ENCODE measurements at places on chromosomes 16 and 17. TPM values are rescaled to one million over a fixed set of nuclear protein-coding genes. Genes with fewer than 3 reads are reported as not detected.

GRCh38 chr17:77803726-77804125, 154.8 kb upstream of the TNRC6C start:
- DNase-seq, result no peak

DNA sequence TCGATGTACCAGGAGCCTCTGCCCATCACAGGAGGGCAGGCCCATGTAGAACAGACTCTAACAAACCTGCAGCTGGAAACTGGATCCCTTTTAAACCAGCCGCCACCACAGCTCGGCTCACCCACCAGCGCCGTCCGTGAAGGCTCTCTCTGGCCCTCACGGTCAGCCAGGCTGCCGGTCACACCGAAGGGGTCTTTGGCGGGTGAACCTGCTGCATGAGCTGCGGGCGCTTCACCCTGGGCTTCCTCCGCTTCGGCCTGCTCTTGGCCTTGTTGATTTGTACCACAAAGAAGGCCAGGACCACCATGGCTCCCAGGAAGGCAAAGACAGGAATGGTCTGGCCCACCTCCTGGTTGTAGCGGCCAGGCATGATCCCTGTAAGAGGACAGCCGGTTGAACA, 11.7 kb upstream of the SLC38A8 start:
- DNase-seq, result no peak

SRR gene
- 4.2 TPM for total RNA-seq

DNA sequence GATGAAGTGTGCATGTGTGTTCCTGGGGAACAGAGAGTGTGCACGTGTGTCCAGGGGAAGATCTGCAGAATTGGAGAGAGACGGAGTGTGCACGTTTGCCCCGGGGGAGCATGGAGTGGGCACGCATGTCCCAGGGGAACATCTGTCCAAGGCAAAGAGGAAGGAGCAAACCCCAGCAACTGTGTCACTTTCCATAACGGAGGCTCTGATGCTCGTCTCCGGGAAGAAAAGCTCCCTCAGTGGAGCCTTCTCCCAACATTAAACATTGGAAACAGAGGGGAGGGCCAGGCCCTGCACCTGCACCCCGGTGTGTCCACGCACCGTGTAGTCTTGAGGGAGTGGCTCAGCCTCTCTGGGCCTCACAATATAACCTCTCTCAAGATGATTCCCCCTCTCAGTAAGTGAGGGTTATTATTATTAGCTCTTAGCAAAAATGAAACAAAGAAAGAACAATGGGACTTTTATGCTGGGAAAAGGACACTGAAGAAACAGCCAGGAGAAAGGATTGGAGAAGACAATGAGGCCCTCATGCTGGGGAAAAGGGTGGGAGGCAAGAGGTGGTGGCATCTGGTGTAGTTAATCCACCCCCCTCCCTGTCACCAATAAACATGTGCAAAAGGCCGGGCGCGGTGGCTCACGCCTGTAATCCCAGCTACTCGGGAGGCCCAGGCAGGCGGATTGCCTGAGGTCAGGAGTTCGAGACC, 7.6 kb downstream of the RAB40B start:
- no peak for DNase-seq

DNA sequence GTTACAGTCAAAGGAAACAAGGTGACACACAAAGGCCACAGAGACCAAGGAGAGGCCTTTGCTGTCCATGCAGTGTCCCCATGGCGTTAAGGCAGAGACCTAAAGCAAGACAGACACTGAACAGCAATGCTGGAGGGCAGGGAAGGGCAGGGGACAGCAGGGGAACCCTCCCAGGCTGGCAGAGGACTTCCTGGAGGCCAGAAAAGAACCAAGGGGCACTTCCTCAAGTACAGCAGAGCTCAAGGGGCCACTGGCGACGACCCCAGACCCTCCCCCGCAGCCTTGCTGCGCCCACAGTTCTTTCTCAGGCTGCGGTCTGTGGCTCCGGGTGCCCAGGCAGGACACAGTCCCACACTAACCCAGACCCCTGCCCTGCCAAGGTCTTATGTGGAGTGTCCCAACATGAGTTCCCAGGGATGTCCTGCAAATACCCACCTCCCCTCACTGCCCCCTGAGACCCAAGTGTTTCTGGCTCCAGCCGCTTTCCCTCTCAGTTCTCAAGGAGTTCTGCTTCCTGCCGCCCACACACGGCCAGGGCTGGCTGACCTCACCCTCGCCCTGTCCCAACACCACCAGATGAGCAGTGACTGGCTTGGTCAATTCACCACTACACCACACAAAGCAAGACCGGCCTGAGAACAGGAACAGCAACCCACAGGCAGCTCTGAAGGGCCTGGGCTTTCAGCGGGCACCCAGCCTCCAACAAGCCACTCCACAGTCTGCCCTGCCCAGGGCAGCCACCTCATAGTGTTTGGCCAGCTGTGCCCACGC, 4.2 kb downstream of the CLCN7 start:
- DNase-seq, result no peak

GRCh38 chr16:66171578-66171977, 194.9 kb upstream of the CDH5 start:
- no peak for DNase-seq

DNA sequence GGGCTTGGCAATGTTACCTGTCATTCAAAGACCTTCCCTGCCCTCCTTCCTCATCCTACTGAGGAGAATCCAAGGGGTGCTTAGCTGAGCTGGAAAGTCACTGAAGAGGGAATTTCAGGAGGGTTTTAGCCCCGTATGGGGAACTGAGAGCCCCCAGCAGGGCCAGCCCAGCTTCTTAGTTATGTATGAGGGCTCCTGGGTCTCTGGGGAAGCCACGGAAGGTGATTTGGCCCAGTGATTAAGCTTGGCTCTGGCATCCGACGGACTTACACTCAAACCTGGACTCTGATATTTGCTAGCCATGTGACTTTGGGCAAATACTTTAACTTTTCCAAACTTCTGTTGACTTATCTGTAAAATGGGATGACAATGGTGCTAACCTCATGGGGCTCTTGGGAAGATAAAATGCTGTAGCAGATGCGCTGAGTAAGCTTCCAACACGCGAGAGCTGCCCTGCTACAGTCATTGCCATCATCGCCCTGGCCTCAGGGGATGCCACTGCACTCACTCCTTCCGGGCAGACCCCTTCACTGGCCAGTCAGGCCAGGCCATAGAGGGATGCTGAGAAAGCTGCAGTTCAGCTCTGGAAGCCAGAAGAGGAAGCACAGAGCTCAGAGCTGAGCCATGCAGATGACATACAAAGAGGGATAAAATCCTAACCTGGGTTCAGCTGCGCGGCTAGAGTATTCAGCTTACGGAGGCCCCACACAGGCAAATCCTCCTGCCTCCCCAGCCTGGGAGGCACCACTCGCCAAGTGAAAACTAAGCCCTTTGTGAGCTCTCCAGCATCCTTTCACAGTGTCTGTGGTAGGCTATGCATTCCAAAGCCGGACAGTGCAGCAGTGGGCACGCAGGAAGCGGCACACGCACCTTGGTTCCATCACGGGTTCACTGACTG, 44.9 kb upstream of the PIK3R6 start:
- no peak for DNase-seq

- DNase-seq, result peak; percentile 87
These were observed 654 bp downstream of the LASP1 start for GRCh38 chr17:38870259-38871165.

- no peak for DNase-seq
These were observed 26.9 kb downstream of the TK2 start for GRCh38 chr16:66522816-66523590.

TMEM114 gene
- total RNA-seq, result not detected

DNA sequence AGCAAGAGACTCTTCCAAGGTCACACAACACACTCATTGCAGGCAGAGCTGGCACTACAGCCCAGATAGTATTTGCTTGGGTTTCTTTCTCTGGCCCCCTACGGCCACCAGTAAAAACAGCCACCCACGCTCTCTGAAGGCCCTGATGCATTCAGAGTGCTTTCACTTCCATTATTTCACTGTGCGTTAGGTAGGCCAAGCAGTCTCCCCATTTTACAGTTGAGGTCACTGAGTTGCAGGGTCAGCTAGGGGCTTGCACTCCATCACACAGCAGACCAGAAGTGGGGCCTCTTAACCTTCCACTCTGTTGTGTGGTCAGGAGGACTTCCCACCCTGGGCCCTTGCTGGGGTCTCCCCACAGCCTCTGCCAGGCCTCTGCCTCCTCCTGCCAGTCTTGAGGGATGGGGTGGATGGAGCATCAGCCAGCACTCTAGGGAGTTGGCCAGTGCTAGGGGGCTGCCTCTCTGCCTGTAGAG, 2.5 kb downstream of the TBX21 start:
- DNase-seq, result peak; percentile 36

DNA sequence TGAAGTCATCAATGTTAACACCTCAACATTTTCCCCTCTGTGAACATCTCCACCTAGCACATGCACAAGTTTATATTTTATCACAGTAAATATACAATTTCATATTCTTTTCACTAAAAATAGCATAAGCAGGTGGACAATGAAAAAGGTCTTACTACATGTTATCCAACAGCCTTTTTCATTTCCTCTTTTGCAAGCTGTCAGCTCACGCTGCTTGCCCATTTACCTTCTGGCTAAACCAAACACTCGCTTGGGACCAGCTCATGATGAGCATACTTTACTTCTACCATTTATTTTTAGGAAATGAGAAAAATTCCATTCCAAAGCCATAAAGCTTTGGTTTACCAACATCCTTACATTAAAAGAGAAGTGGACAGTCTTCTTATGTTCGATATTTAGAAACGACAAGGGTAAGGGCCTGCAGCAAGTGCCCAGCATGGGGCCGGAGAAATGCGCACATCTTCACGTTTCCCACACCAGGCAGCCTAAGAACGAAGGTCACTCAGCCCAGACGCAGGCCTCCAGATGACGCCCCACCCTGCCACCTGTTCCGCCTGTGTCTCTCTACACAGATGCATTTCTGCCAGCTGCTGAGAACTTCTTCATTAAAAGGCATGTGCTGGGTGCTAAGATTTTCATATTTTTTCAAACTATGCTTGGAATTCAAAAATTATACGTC, 13.9 kb downstream of the SNN start:
- DNase-seq, result peak; percentile 74

CRYBA1 gene
- total RNA-seq, result not detected

- no peak for DNase-seq
These were observed 6.6 kb upstream of the PMP22 start for GRCh38 chr17:15271741-15272140.

MT3 gene
- total RNA-seq, result not detected

DNA sequence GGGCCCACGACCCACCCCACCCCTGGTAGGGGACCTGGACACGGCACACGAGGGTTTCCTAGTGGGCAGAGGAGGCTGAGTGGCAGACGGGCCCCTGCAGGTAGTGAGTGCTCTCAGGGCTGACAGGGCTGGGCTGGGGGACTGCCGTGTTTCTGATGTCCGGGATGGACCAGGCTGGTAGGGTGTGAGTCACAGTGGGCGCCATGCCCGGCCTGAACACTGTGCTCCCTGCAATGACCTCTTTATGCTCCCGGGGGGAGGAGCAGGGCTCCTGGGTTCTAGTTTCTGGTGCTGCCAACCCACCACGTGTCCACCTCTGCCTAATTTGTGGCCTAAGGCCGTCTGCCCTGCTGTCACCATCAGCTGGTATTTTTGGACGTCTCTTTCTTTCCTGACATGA, 26.3 kb downstream of the ARHGAP23 start:
- DNase-seq, result peak; percentile 19

NLRC3 gene
- total RNA-seq, result 7.9 TPM

PHOSPHO1 gene
- total RNA-seq, result not detected

GRCh38 chr16:84495506-84495905, 9.0 kb downstream of the MEAK7 start:
- DNase-seq, result no peak

DNA sequence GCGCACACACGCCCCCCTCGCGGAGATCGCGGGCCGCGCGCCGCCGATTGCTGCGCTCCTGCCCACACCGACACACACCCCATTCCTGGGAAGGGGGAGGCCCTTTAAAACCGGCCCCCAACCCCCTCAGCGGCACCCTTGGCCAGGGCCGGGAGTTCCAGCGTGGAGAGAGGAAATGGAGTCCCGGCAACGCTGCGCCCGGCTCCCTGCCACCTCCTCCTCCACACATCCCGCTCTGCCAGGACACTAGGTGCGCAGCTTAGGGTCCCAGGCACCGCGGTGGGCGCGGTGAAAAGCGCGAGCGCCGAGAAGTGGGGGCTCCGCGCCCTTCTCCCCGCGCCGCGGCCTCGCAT, 397 bp downstream of the CDC42EP4 start:
- DNase-seq, result no peak

Data from Peyer's patch (tissue), 4 donors.